Stimulated activated CD4-positive, alpha-beta T cell treated with anti-CD3 and anti-CD28 coated beads, TNF-alpha, amount 100 ng/mL, for 4 hours (primary cell): ENCODE measurements at places on chromosomes 13 and 19.

DNA sequence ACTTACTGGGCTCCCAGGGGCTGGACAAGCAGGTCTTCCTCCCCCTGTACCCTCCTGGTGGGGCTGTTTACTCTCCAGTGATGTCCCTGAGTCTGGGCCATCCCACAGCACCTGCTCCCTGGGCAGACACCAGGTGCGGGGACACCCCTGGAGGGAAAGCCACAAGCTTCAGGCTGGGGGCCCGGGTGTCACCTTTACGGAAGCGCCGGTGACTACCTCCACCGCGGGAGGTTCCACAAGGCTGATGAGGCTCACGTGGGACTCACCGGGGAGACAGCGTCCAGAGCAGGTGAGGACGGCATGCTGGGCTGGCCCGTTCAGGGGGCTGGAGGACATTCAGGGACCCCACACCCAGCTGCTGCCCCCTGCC lies 24.9 kb downstream of the NFILZ start:
- no peak for DNase-seq

GRCh38 chr19:15452111-15453047 lies 2.6 kb upstream of the WIZ start:
- no peak for DNase-seq

- no peak for DNase-seq
Measured at GRCh38 chr19:45011959-45012358, 10.7 kb downstream of the RELB start.

DNA sequence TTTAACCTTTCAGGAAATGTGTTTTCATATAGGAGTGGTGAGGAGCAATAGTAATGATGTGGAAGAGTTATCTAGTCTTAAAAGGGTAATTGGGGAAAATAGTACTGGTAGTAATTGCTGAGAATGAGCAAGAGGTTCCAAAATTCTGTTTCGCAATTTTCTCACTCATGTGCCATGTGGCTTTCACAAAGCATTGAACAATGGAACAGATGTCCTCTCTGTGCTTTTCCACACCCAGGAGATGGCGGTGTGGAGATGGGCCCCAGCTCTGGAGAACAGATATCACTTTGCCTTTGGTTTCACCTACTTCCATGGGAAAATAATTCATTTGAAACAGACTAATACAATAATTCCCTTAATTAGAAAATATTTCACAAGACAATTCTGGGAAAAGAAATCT lies 170.0 kb upstream of the SLC10A2 start:
- DNase-seq: no peak

DNA sequence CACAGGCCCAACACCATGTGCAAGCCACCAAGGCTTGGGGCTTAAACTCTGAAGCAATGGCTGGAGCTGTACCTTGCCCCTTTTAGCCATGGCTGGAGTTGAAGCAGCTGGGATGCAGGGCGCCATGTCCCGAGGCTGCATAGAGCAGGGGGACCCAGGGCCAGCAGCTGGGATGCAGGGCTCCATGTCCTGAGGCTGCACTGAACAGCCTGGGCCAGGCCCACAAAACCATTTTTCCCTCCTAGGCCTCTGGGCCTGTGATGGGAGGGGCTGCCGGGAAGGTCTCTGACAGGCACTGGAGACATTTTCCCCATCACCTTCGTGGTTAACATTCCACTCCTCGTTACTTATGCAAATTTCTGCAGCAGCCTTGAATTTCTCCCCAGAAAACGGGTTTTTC lies 10.8 kb downstream of the TRAPPC2B start:
- DNase-seq: no peak

GRCh38 chr19:40506099-40506498 lies 39.3 kb downstream of the SPTBN4 start:
- no peak for DNase-seq

GRCh38 chr19:31231237-31231636 lies 118.0 kb downstream of the TSHZ3 start:
- no peak for DNase-seq

DNA sequence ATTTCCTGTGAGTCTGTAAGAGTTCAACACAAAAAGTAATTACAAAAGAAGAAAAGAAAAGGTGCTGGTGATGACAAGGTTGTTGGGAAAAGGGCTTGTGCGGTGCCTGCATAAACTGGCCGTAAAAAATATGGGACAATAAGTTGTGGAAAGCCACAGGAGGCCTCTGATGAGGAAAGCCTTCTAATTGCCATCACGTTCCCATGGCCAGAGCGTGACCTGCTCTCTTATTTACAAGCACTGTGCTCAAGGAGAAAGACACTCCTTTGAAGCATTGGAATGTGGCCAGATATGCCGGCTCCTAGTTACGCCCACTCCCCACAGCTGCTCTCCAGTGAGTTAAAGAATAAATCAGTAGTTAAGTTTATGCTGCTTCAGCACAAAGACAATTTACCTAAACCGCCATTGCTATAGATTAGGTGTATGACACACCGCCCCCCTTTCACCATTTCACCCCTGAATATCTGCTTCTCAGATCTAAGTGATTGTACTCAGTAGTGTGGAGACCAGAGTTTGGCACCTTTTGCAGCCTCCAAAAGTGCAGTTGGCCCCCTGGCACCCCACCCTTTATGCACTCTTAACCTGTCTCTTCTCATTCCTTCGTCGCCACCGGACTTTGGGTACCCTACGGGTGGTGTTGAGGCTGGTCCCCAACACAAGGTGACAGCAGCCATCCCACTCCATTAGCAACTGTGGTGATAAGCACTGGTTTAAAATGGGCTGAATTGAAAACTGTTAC lies 8.1 kb upstream of the PGLYRP1 start:
- DNase-seq: no peak

DNA sequence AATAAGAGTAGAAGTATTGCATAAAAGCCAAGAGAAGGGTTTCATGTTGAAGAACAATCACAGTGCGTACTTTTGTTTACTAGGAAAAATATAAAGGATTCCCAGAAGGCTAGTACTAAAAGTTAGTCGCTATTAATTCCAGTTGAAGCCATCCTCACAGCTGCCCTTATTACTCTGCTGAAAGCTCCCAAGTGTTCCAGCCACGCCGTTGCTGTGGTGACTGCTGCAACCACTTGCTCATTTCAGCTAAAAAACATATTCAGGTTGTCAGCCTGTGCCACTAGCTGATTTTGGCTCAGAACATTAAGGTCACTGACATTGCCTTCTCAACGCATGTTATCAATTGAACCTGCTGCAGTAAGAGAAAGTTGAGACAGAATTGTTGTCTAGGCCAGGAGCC lies 87.1 kb upstream of the FNDC3A start:
- no peak for DNase-seq

GRCh38 chr13:23605831-23606230 lies 35.6 kb downstream of the TNFRSF19 start:
- no peak for DNase-seq

- DNase-seq: peak; percentile 89
Measured at GRCh38 chr19:19138109-19138981, at the start of gene TMEM161A. Gene TMEM161A, minus strand, starts transcription at chr19:19138478. Its CDS starts 50 bp downstream, at chr19:19138428.

GRCh38 chr13:108437496-108437895 lies 168.0 kb downstream of the TNFSF13B start:
- DNase-seq: no peak

DNA sequence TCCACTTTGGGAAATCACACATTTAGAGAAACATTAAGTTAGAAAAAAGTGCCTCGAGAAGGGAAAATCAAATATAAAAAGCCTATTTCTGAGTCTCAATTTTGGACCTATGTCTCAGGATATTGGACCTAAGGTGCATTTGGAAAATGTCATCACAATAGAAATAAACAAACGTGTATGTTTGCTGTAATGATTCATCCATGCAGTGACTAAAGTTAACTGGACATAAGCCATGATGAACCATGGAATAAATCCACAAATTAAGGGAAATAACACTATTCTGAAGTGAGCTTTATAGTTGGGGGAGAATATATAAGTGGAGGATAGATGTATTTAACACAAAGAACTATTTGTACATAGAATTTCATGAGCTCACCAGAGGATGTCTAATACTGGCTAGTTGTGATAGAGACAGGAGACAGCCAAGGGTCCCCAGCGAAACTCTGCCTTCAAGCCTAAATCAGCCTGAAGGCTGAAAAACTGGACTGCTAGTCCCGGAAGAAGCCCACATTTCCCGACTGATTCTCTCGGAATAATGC lies 963.3 kb upstream of the SPRY2 start:
- no peak for DNase-seq

DNA sequence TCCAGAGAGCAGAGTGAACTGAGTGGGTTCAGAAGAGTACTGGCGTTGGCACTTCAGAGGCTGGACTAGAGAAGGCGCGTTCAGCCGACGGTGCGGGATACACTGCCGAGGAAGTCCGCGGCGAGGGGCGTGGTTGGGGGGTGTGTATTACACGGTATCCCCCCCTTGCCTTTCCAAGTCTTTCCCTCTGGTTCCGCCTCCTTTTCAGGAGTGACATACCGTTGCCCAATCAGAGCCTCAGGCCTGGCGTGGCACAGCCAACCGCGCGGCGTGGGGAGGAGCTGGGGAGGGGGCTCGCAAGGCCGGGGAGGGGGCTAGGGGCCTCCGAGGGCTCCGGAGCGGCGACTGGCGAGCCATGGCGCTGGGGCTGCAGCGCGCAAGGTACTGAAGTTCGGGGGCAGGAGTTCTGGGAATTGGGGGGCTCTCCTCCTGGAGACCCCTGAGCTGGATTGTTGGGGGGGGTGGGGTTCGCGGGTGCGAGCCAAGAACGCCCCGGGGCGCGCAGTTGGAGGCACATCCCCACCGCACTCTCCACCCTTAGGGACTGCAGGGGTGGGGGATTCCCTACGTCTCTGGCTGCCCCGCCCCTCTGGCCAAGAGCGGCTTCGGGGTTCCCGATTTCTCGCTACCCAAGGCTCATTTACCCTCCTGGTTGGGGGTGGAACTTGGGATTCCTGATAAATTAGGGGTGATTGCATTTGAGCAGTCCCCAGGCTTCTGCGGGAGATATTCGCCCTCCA lies at the start of gene HIF3A:
Gene HIF3A, plus strand, starts transcription at position 321 of the 740 bp plus-strand sequence. Its CDS starts 35 bp downstream, at position 356.
- DNase-seq: no peak

GRCh38 chr13:70729369-70729768 lies 621.1 kb upstream of the KLHL1 start:
- no peak for DNase-seq

DNA sequence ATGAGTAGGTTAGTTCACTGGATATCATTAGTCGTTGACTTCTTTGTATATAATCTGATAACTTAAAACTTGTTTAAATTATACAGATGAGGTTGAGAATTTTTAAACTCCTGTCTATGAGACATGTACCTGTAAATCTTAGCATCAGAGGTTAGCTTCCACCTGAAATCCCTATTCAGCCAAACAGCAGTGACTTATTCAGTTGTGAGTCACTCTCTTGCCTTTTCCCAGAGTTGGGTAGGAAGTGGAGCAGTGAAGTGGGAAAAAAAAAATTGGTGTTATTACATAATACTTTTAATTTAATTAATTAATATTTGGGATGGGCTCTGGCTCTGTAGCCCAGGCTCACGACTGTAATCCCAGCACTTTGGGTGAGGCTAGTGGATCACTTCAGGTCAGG lies 32.9 kb downstream of the ZNF701 start:
- DNase-seq: no peak

DNA sequence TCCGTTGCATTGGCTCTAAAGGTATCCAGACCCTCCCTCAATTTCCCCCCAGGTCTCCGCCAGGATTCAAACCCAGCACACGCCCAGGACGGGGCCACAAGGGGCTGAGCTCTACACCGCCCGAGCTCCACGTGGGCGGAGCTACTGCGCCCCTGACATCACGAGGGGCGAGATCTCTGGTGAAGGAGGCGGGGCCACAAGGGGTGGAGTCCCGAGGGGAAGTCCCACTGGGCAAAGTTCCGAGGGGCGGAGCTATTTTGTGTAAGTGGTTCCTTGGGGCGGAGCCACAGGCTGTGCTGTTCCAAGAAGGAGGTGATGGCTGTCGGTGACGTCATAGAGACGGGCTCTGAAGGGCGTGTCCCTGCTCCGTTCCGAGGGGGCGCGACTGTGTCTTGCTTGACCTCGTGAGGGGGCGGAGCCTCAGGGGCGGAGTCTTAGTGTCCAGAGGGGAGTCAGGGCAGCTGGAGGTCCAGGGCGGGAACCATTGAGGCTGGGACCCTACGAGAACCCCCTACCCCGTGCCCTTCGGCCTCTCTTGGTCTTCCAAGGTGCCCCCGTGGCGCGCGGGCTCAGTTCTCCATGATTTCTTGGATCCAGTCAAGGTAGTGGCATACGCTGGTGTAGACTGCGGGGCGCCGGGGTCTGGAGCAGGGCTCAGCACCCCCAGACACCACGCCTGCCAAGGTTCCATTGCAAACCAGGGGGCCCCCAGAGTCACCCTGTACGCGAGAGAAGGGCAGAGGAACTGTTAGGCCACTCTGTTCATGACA lies 1.3 kb upstream of the KLK8 start:
- no peak for DNase-seq

GRCh38 chr13:89899302-89900103 lies 1448.0 kb upstream of the MIR17HG start:
- DNase-seq: no peak

DNA sequence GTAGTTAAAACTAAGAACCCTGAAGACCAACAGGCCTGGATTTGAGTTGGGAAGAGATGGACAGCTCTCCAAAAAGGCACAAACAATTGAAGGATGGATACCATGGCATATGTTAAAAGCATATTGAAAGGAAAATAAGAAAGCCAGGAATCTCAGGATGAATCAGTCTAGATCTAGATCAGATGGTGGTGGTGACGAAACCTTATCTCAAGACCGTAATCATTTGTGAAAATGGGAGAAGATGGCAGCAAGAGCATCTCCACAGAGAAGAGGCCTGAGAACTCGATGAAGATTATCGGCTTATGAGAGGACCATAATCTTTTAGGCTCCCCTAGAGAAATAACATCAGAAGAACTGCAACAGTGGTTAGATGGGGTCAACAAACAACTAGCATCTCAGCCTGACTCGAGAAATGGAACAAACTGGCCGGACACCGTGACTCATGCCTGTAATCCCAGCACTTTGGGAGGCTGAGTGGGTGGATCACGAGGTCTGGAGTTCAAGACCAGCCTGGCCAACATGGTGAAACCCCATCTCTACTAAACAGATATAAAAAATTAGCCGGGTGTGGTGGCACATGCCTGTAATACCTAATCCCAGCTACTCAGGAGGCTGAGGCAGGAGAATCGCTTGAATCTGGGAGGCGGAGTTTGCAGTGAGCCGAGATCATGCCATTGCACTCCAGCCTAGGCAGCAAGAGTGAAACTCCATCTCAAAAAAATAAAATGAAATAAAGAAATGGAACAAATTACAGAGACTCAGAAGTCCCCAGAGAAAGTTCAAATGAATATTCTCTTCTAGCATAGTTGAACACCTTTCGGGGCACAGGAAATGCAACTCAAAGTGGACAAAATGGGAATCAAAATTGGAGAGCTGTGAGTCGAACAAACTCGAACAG lies 47.6 kb downstream of the FOXO1 start:
- DNase-seq: no peak
